A549 treated with dexamethasone at 1 μM for 4 hours (cell line): ENCODE measurements at places on chromosomes 16 and 17. TPM values are rescaled to one million over a fixed set of nuclear protein-coding genes. Genes with fewer than 3 reads are reported as not detected.

Gene NETO2
- 81.4 to 101 TPM (median 93.8 TPM) in 5 replicates for total RNA-seq

Gene MSLN
- 2.2 to 4.3 TPM (median 2.8 TPM) in 5 replicates for total RNA-seq

Gene GRAP
- 0.22 to 0.47 TPM (median 0.35 TPM) in 5 replicates for total RNA-seq

Gene FBXO47
- not detected in 5 replicates for total RNA-seq

Gene DOK4
- total RNA-seq = 29.0 to 40.9 TPM (median 33.6 TPM) in 5 replicates

Gene ZNF287
- total RNA-seq = 8.3 to 11.6 TPM (median 9.3 TPM) in 5 replicates

Gene TNFRSF13B
- total RNA-seq = not detected in 5 replicates

Gene SRL
- 0.04 to 0.08 TPM (median 0.07 TPM) in 5 replicates for total RNA-seq

Gene KRTAP4-3
- total RNA-seq = not detected in 5 replicates

Gene SNX11
- 23.5 to 27.7 TPM (median 25.1 TPM) in 5 replicates for total RNA-seq

Gene ANKFY1
- total RNA-seq = 21.4 to 37.9 TPM (median 35.6 TPM) in 5 replicates

Gene CCL18
- total RNA-seq = 0.10 TPM in 1 of 5 replicates, not detected in the others

Gene BFAR
- total RNA-seq = 128 to 140 TPM (median 137 TPM) in 5 replicates

Gene RASD1
- 3.0 to 6.2 TPM (median 5.2 TPM) in 5 replicates for total RNA-seq

Gene SOX15
- total RNA-seq = 0.16 to 0.27 TPM (median 0.20 TPM) in 5 replicates

Gene ACSM3
- 3.4 to 6.0 TPM (median 4.7 TPM) in 5 replicates for total RNA-seq

Gene WDR81
- total RNA-seq = 20.2 to 32.5 TPM (median 29.9 TPM) in 5 replicates

Gene HOXB9
- 7.0 to 7.5 TPM (median 7.3 TPM) in 5 replicates for total RNA-seq

Gene MLYCD
- total RNA-seq = 1.3 to 2.1 TPM (median 1.8 TPM) in 5 replicates

Gene PPP1R27
- total RNA-seq = 0.19 to 0.42 TPM (median 0.27 TPM) in 5 replicates

Gene RPL38
- total RNA-seq = 2,564 to 3,876 TPM (median 2,613 TPM) in 5 replicates

Gene MRPS23
- total RNA-seq = 168 to 242 TPM (median 179 TPM) in 5 replicates

Gene TNFRSF17
- total RNA-seq = not detected in 5 replicates

Gene ADAD2
- 0.05 to 0.12 TPM in 2 of 5 replicates, not detected in the others for total RNA-seq

Gene RAB37
- 0.83 to 1.2 TPM (median 1.2 TPM) in 5 replicates for total RNA-seq

Gene PPY
- not detected in 5 replicates for total RNA-seq

Gene HOXB7
- 28.6 to 35.7 TPM (median 31.4 TPM) in 5 replicates for total RNA-seq

Gene TBX21
- 0.06 to 0.34 TPM (median 0.20 TPM) in 5 replicates for total RNA-seq

Gene GJC1
- total RNA-seq = 24.4 to 34.2 TPM (median 32.2 TPM) in 5 replicates

Gene MMP2
- 8.7 to 12.2 TPM (median 9.8 TPM) in 5 replicates for total RNA-seq

Gene TAT
- total RNA-seq = 0.02 to 0.06 TPM (median 0.04 TPM) in 3 of 5 replicates, not detected in the others

Gene MIF4GD
- 32.6 to 35.4 TPM (median 33.3 TPM) in 5 replicates for total RNA-seq

Gene FOXN1
- 0.02 to 0.03 TPM (median 0.02 TPM) in 3 of 5 replicates, not detected in the others for total RNA-seq

Gene CCL16
- total RNA-seq = not detected in 5 replicates

Gene ZNF624
- 0.98 to 1.8 TPM (median 1.4 TPM) in 5 replicates for total RNA-seq

Gene LAT
- 2.2 to 5.0 TPM (median 3.5 TPM) in 5 replicates for total RNA-seq

Gene LDHD
- total RNA-seq = 0.46 to 0.88 TPM (median 0.64 TPM) in 5 replicates

Gene VWA3A
- 0.04 TPM in 2 of 5 replicates, not detected in the others for total RNA-seq

Gene MAF
- 0.26 to 0.46 TPM (median 0.40 TPM) in 5 replicates for total RNA-seq

Gene NAGS
- total RNA-seq = 1.1 to 1.8 TPM (median 1.3 TPM) in 5 replicates

Gene INO80E
- total RNA-seq = 112 to 117 TPM (median 114 TPM) in 5 replicates

Gene CBX4
- 27.3 to 42.4 TPM (median 38.9 TPM) in 5 replicates for total RNA-seq

Gene CLEC3A
- not detected in 5 replicates for total RNA-seq

Gene PPM1E
- 0.02 to 0.09 TPM (median 0.06 TPM) in 5 replicates for total RNA-seq

Gene IGFBP4
- 2,073 to 3,040 TPM (median 2,640 TPM) in 5 replicates for total RNA-seq

Gene TSNAXIP1
- total RNA-seq = 0.25 to 0.67 TPM (median 0.52 TPM) in 5 replicates
